ENCODE measurements at places on chromosomes 12 and 14.

DNA sequence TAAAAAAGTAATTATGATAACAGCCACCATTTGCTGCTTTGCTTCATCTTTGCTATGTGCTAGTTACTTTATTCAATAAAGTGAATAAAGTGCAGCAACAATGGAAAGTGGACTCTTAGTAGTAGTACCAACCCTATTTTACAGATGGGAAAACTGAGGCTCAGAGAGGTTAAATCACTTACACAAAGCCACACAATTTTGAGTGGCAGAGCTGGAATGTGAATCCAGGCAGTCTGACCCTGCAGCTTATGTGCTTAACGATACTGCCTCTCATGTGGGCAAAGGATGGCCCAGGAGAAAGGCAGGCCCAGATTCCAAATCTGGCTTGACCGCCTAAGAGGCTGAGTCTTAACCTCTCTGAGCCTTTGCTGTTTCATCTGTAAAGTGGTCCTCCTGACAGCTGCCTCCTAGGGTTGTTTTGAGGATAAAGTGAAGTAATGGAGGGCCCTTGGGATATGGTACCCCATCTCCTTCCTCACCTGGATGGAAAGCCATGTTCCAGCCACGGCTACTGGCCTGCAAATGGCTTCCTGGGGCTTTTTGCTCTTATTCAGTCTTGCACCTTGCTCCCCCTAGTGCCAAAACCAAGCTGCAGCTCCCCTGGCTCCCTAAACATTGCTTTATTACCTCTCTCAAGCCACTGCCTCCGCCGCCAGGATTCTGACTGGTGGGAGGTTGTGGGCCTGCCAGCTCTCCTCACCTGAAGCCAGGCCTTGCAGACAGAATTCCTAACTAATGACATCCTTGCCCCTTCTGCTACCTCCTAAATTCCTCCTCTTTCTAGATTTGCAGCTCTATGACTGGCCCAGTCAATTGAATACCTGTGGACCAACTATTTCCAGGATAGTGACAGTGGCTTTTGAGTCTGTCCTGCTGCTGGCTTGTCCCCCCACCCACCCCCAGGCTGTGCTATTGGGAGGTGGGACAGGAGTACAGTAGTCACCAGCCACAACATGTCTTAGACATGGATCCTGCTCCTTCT is 283.3 kb upstream of the PWP1 start:
- DNase-seq: no peak

DNA sequence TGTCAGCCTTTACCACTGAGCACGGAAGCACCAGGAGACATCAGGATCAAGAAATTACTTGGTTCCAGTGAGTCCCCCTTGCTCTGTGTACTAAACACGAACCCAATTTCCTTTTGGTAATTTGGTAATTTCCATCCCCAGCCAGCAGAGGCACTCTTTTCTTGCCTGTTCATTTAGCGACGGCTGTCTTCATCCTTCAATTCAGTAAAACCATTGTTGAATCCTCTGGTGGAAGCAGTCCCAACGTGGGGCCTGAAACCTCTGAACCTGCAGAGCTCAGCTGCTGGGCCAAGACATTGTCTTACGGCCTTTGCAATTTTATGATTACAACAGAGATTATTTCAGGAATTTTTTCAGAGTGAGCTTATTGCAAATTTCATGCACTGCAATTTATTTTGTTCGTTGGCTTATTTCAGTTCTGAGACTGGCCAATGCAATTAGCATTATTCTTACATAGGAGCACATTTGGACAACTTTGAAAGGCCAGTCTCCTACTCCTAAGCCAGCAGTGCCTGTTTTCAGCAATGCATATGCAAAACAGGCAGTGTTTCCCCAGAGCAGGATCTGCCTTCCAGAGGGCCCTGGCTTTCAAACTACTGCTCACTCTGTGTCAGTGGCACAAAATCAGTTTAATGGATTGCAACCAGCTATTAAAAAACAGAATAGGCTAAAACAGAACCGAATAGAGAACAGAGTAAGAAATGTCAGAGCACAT is 372.9 kb upstream of the TMEM132C start:
- no peak for DNase-seq

- DNase-seq: no peak
These were observed 510 bp downstream of the ARID2 start for GRCh38 chr12:45730084-45730347.

DNA sequence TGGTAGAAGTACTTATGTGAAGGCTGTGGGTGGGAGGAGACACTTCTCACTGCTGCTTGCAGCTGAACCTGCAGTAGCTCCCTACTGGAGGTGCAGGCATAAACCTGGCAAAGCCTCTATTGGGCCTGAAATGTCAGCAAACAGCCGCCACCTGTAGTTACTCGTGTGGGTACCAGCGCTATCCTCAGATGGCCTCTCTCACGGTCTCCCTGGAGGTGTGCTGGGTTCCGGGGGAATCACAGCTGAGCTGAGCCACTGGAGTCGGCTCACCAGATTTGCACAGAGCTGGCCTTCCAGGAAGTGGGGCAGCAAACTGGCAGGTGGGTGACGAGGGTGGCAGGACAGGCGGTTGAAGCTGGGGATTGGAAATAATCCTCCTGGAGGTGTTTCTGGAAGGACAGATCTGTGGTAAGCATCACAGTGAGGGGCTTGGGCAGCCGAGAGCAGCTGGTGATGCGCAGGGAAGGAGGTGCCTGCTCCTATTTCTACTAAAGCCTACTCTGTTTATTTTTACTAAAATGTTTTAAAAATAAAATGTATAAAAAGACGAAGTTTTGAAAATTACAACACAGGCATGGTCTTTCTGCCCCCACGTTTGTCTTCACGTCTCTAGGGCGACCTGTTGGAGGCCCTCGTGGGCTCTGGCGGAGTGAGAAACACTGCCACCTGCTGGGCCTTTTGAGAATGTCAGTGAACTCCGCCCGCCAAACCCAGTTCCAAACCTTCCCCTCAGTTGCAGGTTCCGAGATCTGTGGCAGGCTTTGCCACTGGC is 67.8 kb upstream of the PLEKHG3 start:
- no peak for DNase-seq

DNA sequence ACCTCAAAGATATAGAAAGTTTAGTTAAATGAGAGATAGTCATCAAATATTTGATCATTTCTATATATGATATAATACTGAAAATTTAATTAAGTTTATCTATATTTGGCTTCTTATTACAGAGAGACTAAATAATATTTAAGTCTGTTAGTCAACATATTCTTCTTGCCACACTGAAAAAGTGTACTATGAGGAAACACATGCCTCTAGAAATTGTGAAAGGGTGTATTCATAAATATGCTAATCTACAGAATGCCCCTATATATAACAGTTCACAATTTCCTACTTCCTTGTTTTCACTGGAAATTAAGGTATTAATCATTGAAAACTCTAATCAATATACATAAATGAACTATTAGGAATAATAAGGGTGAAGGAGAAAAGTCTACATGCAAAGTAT is 31.4 kb upstream of the ETV6 start:
- DNase-seq: no peak

- DNase-seq: no peak
These were observed 113.0 kb upstream of the NTF3 start for GRCh38 chr12:5318874-5319273.

- no peak for DNase-seq
These were observed 479.3 kb downstream of the SLC16A7 start for GRCh38 chr12:60075091-60075490.

DNA sequence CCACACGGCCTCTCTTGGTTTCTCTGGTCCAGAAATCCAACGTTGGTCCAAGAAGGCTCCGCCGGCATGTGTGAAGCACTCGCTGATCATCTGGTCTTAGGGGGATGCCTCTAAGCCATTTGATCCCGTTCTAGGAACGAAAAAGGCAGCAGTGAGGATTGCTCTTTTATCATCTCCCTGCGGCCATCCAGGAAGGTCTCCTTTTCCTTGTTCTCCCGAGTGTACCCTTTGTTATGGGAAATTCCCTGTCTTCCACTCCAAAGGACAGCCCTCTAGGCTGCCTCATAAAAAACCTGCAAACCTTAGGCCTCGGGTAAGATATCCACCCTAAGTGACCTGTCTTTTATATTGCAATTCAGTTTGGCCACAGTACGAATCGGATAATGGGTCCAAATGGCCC is 85.8 kb downstream of the TMTC3 start:
- no peak for DNase-seq

DNA sequence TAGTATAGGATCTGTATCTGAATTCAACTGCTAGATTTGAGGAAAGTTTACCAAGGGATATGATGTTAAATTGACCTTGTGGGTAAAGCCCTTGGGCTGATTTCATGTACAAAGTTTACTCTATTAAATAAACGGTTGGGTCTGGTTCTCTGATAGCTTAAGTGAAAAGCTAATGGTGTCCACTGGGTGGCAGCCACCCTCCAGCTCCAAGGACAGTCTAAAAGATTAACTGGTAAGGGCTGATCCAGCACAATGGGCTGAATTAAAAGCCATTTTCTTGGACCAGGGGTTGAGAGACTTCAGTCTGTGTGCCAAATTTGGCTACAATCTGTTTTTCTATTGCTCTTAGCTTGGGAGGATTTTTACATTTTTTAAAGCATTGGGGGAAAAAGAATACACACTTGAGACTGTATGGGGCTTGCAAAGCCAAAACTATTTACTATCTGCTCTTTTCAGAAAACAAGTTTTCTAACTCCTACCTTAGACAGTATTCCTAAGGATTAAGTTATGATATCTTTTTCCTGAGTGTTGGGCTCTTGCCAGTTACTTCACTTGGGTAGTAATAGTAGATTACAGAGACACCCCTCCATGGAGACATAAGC is 116.5 kb downstream of the GPHN start:
- DNase-seq: peak; percentile 6

DNA sequence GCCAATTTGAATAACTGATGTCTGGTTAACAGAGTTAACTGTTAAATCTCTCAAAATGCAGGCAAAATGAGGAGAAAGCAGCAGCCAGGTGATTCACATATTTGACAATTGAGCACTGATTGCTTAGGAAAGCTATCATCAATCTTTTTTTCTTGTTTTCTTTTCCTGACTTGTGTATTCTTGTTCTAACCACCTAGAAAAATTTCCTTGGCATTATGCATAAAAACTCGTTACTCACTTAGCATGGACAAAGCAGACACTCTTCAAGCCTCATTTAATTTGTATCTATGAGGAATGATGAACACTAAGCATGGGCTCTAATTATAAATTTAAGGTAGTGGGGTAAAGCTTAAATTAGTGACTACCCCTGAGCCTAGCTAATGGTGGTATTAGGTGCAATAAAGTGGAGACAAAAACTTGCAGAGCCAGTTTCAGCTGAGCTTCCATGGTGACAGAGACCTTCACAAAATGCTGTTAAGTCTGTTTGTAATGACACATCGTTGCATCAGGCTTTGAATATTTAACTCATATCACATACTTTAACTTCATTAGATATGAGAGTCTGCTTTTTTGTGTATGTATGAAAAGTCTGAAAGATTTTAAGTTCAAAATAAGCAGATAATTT is 52.0 kb downstream of the RASSF9 start:
- no peak for DNase-seq

DNA sequence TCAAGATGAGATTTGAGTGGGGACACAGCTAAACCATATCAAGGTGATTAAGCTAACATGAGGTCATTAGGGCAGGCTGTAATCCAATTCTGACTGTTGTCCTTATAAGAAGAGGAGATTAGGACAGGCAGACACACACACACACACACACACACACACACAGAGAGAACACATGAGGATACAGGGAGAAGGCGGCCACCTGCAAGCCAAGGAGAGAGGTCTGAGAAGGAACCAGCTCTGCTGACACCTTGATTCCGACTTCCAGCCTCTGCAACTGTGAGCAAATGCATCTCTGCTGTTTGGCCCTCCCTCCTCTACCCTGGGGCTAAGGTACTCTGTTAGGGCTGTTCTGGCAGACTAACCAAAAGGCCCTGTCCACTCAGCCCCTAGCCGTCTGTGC is 112.5 kb upstream of the GSC start:
- no peak for DNase-seq

DNA sequence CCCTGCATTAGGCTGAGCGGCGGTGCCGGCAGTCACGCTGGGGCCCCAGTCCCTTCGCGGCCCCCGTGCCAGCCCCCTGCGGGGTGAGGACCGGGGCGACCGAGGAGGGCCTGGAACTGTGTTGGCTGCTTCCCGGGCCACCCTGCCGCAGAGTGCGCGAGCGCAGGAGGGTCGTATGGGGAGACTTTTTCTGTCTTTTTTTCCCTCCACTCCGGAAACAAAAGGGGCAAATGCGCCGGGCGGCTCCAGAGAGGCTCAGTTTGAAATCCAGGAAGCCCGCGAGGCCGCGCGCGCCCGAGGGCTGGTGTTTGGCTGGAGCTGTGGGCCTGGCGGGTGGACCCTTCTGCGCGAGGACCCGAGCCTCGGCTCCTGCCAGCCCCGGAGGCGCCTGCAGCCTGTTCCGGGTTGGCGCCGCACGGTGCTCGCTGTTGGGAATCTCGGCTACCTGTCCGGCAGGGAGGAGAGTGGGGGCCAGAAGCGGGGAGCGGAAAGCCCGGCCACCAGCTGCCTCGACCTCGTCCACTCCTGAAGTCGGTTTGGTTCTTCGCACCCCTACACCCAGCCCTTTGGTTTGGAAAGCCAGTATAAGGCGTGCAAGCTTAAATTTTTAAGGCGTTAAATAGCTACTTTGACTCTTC is 638 bp downstream of the PLEKHG3 start:
- no peak for DNase-seq

- DNase-seq: no peak
These were observed 318.5 kb upstream of the TBX3 start for GRCh38 chr12:115002434-115002833.

- no peak for DNase-seq
These were observed 341.2 kb downstream of the C12orf75 start for GRCh38 chr12:105671720-105672119.
